ENCODE measurements at places on chromosomes 5 and 9.

DNA sequence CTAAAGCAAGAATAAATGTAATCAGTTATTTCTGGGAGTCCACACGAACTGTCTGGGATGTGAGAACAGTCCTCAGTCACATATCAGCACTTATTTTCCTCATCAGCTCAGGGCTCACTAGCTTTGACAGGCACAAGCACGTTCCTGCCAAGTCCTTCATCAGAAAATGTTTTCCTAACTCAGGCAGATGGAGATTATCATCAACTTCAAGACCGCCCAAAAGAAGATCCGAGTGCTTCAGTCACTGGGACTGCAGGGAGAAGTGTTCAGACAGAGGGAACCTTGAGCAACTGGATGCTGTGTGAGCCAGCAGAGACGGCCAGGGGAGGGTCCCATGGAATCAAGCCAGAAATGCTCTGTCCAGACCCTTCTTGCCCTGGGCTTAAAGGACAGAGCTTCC lies 189.4 kb downstream of the NXNL2 start:
- H3K36me3 ChIP-seq = no peaks in the 10 kb centered on the region
- no peak overlapping the region for H3K27ac ChIP-seq
- H3K27me3 ChIP-seq = no peaks in the 10 kb centered on the region
- no peak for DNase-seq
- H3K4me3 ChIP-seq = no peak overlapping the region

- H3K27me3 ChIP-seq = no peaks in the 10 kb centered on the region
- peak overlapping the region; percentile 99 for H3K4me3 ChIP-seq
- no peaks in the 10 kb centered on the region for H3K36me3 ChIP-seq
Measured at GRCh38 chr5:177304392-177305119, 957 bp downstream of the PRELID1 start.

DNA sequence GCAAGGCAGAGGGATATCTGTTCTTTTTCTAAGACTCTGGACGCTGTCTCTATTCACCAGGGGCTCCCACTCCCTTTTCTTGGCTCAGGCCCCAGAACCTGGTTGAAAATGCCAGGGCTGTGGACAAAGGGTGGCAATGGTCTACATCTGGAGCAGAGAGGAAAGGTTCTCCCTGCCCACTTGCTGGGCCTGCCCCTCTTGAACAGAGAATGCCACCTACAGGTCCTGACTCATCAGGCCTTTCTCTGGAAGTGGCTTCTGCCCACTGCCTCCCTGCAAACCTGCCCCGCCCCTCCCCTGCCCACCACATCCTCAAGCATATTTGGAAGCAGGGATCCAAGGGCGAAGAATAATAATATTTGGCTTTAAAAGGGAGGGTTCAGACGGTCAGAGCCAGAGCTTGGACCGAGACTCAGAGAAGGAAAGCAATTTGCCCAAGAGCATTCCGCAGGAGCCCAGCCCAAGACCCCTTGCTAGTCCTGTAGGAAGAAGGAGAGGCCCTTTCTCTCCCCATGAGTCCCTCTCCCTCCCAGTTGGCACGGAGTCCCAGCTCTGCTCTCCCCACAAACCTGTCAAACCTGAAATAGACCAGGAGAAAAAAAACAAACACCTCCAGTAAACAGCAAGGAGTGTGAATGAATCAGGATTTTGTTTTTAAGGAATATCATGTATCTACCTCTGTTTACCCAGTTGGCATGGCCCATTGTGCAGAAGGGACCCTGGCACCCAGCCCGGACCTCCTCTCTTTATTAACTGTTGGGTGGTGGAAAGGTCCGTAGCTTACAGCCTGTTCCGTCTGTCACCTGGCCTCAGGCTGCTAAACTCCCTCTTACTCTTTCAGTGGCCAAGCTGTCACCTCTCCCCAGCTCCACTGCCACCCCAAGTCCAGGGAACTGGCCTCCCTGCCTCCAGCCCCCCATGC lies 37.7 kb upstream of the STXBP1 start:
- peaks cover 4% of the 10 kb centered on the region for H3K27me3 ChIP-seq
- H3K4me3 ChIP-seq = no peak overlapping the region
- peaks cover 93% of the 10 kb centered on the region for H3K4me1 ChIP-seq
- peak overlapping the region; percentile 84 for H3K27ac ChIP-seq
- H3K36me3 ChIP-seq = no peaks in the 10 kb centered on the region

DNA sequence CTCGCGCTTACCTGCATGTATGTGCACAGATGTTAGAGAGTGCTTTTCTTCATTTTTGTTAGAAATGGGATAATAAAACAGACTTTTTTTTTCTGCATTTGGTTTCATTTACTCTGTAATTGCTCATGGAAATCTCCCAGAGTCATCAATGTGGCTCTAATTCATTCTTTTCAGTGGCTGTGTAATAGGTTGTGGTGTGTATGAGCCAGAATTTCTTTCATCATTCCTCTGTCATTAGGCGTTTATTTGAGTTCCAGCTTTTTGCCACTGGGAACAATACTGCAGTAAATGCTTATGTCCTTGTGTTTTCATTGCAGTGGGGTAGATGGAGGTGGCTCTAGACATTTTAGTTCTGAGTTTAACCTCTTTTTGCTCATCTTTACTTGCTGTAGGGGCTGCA lies 118.9 kb downstream of the NXNL2 start:
- no peak for DNase-seq
- H3K36me3 ChIP-seq = no peaks in the 10 kb centered on the region
- no peak overlapping the region for H3K27ac ChIP-seq
- H3K4me3 ChIP-seq = no peak overlapping the region

- H3K27ac ChIP-seq = no peak overlapping the region
- H3K4me3 ChIP-seq = no peak overlapping the region
- no peaks in the 10 kb centered on the region for H3K4me1 ChIP-seq
Measured at GRCh38 chr5:73265641-73266040, 92.6 kb downstream of the TMEM174 start.
